Chondrocyte (in vitro differentiated cells): ENCODE measurements at places on chromosomes 5 and 9.

DNA sequence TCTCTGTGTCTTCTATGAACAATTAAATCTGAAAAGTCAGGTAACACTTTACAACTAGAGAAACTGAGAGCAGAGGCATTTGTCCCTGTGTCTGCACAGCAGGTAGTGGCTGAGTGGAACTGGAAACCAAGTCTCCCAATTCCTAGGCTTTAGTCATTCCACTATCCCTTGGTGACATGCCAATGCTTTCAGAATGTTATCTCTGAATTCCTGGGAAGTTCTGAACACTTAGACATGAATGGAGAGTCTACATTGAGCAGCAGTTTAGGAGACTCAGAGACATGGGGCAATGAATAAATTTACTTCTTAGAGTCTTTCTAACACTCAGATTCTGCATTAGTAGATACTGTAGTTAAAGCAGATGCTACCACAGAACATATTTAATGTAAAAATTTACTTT, 94.8 kb upstream of the APC start:
- DNase-seq = no peak

- DNase-seq = no peak
These were observed 5.1 kb upstream of the PTBP3 start for GRCh38 chr9:112338561-112338960.

DNA sequence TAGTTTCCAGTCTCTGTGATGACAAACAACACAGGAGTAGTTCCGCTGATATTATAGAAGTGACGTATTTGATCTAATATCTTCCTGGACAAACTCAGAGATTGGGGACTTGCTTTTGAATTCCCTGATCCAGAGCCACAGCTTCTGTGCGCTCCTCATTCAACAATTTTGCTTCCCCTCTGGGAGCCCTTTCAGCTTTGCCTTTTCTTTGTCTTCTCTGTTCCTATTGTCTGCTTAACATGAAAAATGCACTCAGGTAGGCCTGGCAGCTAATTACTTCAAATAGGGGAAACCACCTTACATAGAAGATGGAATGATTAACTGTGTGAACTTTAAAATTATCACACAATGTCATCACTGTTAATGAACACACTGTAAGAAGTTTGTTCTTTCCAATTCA, 192.9 kb downstream of the EPB41L4A start:
- DNase-seq = no peak

DNA sequence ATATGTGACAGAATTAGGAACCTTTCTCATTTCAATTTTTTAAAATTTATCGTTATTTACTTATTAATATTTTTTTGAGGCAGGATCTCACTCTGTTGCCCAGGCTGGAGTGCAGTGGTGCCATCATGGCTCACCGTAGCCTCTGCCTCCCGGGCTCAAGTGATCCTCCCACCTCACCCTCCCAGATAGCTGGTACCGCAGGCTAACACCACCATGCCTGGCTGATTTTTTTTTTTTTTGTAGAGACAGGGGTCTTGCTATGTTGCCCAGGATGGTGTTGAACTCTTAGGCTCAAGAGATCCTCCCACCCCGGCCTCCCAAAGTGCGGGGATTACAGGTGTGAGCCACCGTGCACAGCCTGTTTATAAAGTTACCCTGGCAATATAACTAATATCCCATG, 275.2 kb downstream of the AOPEP start:
- no peak for DNase-seq

DNA sequence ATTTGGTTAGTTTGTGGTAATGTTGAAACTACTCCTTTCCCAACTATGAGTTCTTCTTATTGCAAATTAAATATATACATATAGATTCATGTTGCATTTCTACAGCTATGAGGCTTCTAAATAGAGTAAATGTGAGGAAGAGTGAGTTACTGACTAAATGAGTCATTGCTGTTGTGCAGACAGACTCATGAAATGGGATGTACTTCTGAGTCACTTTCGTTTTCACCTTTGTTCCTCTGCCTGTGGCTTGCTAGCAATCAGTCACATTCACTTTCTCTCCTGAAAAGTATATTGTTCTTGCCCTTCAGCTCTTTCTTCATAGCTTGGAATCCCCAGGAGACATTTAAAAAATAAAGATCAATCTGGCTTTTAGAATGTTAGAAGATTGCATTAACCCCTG, 295.5 kb upstream of the SMC2 start:
- no peak for DNase-seq

DNA sequence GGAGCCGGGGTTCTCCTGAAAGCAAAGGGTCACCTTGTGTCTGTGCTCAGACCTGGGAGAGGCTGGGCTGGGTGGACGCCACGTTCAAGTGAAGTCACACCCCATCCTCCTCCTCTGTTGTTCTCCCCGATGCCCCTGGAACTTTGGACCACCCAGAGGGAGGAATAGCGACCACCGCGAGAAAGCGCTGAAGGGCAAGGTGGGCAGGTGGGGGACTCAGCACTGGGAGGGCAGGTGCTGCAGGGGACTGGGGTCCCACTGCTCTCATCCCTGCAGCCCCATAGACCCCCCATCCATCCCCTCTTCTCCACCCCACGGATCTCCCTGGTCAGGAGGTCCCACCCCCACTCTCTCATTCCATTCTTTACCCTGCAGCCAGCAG, 48.8 kb upstream of the COL5A1 start:
- no peak for DNase-seq

DNA sequence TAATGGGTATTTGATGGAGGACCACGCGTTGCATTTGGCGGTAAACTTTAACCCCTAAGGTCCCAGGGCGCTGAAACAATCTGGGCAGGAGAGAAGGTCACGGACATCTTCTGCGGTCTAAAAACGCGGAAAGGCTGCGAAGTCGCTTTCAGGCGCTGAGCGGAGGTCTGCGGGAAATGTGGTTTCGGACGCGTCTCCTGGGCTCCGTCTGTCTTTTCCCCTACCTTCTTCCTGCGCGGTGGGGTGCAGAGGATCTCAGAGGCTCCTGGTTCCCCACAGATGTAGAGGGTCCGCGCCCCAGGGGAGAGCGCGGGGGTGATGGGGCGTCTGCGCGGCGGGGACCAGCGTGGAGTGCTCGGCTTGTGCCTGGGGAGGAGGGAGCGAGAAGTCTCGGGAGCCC, 58.4 kb downstream of the ZNF510 start:
- no peak for DNase-seq

DNA sequence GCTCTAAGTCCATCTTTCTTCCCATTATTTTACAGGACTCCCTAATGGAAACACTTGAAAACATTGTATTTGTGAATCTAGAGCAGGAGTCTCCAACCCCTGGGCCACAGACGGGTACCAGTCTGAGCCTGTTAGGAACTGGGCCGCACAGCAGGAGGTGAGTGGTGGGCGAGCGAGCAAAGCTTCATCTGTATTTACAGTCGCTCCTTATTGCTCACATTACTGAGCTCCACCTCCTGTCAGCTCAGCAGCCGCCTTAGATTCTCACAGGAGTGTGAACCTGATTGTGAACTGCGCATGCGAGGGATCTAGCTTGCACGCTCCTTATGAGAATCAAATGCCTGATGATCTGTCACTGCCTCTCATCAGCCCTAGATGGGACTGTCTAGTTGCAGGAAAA, 111.0 kb downstream of the MED27 start:
- no peak for DNase-seq

DNA sequence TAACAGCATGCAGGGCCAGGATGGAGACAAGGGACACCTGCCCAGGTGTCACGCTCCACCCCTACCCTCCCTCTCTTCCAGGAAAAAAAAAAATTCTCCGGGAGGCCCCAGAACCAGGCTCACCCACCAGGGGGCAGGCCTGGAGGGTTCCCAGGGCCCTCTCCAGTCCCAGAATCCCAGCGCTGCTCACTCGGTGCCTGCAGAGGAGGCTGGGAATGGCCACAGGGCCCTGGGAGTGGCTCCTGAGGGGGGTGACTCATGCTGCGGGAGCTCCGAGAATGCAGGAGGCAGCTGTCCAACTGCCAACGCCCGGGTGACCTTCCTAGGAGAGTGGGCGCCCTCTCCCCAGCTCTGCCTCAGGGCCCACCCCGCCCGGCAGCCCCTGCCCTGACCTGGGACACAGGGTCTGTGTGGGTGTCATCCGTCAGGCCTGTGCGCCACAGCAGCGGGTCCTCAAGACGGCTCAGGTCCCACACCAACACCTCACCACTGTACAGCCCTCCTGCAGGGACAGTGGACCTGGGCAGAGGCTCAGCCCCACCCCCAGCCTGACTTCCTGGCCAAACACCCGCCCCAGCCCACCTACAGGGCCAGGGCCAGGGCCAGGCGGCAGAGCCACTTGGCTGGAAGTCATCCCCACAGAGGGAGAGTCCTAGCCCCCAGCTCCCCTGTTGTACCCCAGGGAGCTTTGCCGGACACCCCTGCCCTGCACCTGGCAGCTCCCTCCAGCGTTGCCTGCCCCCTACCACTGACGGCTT, 21.2 kb downstream of the DYNC2I2 start:
- DNase-seq = peak; percentile 99

- DNase-seq = no peak
These were observed 49.7 kb downstream of the MYO10 start for GRCh38 chr5:16886366-16886736.

DNA sequence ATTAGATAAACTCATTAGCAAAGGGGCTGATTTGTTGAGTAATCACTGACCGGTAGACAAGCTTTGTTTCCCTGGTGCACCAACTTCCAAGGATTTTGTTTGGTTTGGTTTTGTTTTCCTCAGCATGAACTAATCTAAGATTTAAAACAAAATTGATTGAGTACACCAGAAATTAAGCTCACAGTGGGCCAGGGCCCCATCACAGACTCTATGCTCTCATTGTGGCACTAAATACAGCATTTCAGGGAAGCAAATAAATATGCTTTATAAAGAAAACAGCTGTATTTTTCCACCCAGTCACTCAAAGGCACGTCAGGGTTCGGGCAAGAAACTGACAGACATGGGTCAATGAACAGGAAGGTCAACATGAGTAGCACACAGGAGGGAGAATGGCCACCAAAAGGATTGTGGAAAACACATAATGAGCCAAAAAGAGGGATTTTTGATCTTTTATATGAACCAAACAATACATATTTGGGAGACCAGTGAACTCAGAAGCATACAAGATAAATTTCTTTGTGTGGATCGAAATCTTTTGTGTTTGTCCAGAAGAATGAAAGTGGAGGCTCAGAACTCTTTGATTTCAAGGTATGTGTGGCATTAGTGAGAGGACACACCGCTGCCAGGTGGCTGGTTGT, 8.8 kb downstream of the CFAP77 start:
- no peak for DNase-seq

- DNase-seq = no peak
These were observed 3.7 kb upstream of the PJA2 start for GRCh38 chr5:109413458-109413857.

- no peak for DNase-seq
These were observed 128.9 kb downstream of the CCDC192 start for GRCh38 chr5:127832067-127832466.

GRCh38 chr9:37283730-37284325, 138.7 kb upstream of the GRHPR start:
- DNase-seq = no peak

DNA sequence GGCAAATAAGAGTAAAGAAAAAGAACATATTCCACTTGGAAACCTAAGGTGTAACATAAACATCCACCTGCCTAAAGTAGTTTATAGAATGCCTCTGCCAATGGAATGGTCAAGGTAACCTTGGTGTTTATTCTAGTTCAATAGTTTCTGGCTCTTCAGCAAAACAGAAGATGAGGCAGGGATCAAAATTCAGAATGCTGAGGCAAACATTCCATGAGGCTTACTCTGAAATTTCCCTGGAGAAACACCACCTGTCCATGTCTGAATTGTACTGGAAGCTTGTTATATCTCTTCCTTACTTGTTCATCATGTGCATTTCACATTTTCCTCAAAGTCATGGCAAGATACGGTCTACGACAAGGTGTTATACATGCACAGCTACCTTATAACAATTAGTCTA, 1862.4 kb upstream of the ACO1 start:
- DNase-seq = no peak

GRCh38 chr5:72386639-72387038, 66.5 kb downstream of the PTCD2 start:
- DNase-seq = no peak
